HS-27A (cell line): ENCODE measurements at places on chromosomes 1 and 21.

GRCh38 chr1:231702804-231703203 lies 76.2 kb downstream of the DISC1 start:
- peak; percentile 81 for DNase-seq

GRCh38 chr21:14797543-14797942 lies 251.4 kb upstream of the SAMSN1 start:
- no peak for DNase-seq

DNA sequence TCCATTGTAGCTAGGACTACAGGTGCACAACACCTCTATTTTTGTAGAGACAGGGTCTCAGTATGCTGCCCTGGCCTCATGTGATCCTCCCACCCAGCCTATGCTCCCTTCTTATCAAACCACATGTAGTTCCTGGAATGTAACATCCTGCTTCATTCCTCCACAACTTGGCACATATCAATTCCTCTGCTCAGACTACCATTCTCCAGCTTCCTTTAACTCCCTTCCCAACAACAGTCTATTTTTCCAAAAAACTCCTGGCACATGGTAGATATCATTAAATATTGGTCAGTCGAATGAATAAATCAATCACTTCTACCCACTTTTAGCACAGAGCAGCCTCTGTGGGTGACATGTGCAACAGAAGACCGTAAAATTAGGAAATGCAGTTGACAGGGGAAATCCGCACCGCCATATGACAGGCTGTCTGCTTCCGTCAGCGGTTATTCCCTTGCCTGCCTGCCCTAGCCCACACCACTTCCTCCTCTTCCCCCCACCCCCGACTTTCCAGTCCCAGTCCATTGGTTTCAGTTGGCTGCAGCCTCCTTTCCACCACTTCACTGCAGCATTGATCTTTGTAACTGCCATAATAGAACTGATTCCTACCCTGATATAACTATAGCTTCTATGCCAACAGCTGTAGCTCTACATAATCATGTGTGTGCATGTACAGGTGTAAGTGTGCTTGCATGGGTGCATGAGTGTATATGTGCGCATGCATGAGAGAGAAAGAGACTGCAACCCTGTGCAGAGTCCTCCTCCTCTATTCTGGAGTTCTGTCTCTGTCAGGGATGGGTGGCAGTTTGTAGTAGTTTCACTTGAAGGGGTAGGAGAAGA lies 6.8 kb upstream of the AKR1A1 start:
- no peak for DNase-seq

DNA sequence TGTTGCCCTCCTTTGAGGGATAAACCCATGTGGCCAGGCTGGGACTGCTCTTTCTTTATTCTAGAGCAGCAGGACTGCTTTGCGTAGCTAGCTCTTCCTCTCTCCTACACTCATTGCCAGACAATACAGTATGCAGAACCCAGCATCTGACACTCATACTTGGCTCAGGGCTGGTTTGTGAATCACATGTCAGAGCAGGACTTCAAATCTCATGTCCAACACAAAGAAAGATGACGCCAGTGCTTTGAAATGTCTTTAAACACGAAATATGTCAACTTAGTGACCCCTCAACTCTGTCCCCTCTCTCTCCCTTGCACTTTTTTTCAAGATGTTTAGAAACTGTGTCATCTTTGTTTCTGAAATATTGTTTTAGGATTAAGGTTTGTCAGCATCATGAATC lies 135.0 kb downstream of the TGFB2 start:
- DNase-seq: peak; percentile 92

GRCh38 chr1:182685215-182685614 lies 828 bp upstream of the RGS8 start:
- no peak for DNase-seq

GRCh38 chr21:10272216-10272615 lies 249.2 kb upstream of the TPTE start:
- no peak for DNase-seq

DNA sequence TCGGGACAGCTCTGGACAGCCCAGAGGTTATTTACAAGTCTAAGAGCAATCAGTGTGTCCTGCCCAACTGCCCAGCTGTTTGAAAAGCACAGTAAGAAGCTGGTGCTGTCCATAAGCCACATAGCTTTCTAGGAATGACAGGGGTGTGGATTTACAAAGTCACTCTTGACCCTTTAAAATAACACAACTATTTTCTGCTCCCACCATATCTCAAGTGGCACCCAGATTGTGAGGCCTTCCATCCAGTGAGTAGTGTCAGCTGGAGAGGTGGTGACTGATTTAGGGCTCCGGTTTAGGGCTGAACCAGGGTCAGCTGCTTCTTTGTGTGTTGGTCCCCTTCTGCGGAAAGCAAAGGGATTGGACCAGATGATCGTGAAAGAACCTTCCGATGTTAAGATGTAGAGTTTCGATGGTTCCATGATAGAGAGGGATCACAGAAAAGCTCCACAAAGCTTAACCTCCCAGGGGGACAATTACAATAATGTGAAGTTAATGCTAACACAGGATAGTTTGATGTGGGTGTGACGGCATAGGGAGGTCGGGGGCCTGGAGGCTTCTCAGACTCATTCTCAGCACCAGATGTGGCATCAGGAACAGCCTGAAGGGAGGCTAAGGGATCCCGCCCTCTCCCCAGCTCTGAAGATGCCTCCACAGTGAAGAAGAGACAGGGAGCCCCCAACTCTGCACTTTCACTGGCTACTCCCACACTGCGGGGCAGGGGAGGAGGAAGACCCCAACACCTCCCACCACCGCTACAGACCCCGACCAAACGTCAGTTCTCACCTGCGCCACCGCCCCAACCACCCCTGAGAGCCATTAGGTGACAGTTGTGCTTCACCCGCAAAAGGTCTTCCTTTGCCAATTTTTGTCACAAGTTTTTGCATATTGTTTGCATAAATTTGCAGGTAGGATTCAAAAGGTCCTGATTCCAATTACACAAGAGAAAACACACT lies 40.6 kb downstream of the LRRC3 start:
- DNase-seq: no peak

GRCh38 chr1:53495633-53496345 lies 36.6 kb downstream of the DMRTB1 start:
- DNase-seq: no peak

DNA sequence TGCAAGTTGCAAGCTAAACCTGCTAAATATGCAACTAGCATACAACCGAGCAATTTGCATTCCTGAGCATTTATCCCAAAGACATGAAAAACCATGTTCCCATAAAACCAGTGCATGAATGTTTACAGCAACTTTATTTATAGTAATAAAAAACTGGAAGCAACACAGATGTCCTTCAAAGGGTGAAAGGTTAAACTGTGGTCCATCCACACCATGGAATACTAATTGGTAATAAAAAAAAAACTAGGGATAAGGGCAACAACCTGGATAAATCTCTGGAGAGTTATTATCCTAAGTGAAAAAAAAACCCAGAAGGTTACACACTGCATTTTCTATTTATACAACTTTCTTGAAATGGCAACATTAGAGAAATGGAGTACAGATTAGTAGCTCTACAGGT lies 474.1 kb downstream of the SMYD3 start:
- no peak for DNase-seq

GRCh38 chr1:100313382-100313781 lies 38.9 kb upstream of the CDC14A start:
- DNase-seq: no peak

- DNase-seq: no peak
These were observed 132.3 kb downstream of the URB2 start for GRCh38 chr1:229758101-229759036.

- DNase-seq: no peak
These were observed 40.7 kb downstream of the ARHGEF10L start for GRCh38 chr1:17579951-17580939.

- DNase-seq: no peak
These were observed 20.4 kb downstream of the H3-3A start for GRCh38 chr1:226082959-226083301.

DNA sequence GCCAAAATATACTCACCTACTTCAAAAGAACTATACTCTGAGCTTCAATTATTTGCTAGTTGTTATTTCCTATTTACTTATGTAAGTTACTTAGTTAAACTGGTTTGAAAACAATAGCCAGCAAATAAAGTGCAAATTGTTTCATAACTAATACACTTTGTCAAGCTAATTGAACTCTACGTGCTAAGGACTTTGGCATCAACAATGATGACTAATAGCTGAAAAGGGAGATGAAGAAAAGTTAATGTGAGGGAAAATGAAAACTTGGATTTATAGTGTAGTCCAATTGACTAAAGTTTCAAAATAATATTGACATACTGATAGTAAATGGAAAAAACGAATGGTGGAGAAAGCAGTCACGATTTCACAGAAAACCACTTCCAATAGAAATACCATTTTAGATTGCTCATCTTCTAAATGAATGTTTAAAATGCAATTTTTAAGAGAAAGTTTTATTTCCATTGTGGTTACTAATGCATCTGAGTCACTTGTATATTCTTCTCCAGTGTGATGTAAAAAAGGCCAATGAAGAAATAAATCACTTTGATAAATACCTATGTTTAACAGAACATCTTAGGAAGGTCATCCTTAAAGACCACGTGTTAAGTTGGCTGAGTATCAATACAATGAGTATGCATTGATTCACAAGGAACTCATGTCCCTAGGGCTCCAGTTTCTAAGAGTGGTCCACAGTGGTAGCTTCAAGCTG lies 455.2 kb downstream of the LTN1 start:
- DNase-seq: peak; percentile 88

- no peak for DNase-seq
These were observed 13.6 kb downstream of the SRSF11 start for GRCh38 chr1:70234733-70235132.

- no peak for DNase-seq
These were observed 83.1 kb upstream of the IRF2BP2 start for GRCh38 chr1:234692966-234693580.

DNA sequence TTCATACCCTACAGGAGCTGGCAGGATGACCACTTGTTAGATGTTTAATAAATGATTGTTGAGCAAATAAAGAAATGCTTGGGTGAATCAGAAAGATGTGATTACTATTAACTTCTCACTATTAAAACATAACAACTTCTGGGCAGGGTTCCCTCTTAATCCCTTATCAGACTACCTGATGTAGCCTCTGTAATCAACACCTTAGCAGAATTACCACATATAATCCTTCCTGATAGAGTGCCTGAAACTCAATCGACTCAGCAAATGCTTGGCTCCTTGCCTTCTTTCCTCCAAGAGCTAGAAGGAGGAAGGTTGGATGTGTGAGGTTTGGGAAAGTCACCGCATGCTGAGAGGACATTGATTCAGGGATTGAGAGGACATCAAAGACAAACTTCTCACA lies 34.8 kb upstream of the DSCAM start:
- DNase-seq: no peak

DNA sequence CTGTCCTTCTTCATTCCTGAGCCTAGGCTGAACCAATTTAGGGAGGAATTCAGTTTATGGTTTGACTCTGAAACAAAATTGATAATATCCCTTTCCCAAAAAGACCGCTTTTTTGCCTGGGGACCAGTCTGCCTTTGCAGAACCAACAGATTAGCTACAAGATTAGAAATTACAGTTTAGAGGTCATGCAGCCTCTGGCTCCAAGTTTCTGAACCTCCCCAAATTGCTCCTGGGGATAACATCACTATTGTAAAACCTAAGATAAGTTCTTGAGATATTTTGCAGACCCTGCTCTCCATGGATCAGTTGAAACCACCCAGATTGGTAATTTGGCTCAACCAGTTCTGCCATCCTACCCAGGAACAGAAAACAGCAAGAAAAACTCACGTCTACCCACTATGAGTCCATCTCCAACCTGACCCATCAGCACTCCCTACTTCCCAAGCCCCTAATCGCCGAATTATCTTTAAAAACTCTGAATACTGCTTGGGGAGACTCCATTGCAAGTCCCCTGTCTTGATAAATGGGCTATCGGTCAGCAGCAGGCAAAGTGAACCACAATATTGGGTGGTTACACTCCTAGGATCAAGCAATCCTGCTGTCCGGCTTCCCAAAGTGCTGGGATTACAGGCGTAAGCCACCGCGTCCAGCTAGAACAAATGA lies 605 bp upstream of the RABGGTB start:
- DNase-seq: no peak

DNA sequence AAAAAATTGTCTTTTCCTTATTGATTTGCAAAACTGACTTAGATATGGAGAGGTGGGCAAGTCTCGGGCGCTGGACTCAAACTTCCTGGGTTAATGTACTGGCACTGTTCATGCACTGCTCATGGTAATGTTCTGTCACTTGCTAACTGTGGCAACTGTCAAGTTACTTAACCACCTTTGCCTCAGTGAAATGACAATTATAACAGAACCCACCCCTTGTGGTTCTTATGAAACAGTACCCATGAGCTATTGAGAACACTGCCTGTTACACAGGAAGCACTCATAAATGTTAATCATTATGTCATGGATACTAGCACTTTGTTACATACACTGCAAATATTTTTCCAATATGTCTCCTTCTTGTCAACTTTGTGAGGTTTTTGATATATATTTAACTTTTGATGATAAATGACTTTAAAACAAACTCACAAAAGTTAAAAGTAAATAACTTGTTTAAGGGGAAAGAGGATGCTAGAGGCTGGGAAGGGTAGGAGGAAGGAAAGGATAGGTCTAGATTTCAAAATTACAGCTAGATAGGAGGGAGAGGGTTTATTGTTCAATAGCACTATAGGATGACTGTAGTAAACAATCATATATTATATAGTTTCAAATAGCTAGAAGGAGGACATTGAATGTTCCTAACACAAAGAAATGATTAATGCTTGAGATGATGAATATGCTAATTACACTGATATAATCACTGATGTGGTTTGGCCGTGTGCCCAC lies 342.5 kb downstream of the ADGRL2 start:
- DNase-seq: no peak

- DNase-seq: no peak
These were observed 4.6 kb upstream of the VSIG8 start for GRCh38 chr1:159866905-159867663.

GRCh38 chr1:205748403-205749233 lies 1.4 kb downstream of the NUCKS1 start:
- peak; percentile 49 for DNase-seq

DNA sequence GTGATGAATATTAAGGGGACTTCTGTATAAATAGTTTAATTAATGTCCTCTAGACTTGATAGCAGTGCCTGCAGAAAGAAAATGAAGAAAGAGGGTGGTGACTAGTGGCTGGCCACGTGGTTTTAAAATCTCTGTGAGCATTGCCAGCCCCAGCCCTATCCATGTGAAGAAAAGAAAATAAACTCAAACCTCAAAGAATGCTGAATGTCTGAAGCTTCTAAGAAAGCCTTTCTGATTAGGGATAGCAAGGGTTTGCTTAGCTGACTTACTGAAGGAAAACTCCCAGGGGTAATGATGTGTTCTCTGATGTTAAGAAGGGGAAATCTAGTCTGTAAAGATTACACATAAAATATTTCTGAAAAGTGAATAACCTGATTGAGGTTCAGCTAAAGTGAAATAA lies 31.8 kb downstream of the ADGRL2 start:
- DNase-seq: peak; percentile 11

DNA sequence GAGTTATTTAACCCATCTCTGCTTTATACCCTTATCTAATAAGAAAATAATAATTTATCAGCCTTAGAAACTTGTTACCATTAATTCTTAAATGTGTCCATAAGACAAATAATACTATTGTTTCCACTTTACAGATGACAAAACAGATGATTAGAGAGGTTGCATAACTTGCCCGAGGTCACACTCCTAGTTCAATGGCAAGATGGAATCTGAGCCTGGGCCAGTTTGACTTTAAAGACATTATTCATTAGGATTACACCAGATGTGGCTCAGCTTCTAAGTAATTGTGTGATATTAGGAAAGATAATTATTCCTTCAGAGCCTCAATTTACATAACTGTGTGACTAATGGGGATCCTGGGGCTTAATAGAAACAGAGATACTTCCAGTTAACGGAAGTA lies 42.3 kb upstream of the KCNK2 start:
- no peak for DNase-seq

GRCh38 chr1:36094621-36095061 lies 5.9 kb downstream of the ADPRS start:
- no peak for DNase-seq

- DNase-seq: no peak
These were observed 10.6 kb upstream of the CD58 start for GRCh38 chr1:116581323-116581885.
